Activated T-helper 2 cell treated with anti-CD3 and anti-CD28 coated beads, Interferon-gamma antibody, Interleukin-2, Interleukin-4, amounts not matched to agents 10 μg/mL and 5 μg/mL and 100 μg/mL, durations not matched to agents 14 hours and 24 hours and 36 hours (primary cell): ENCODE measurements at places on chromosomes 12 and 14. TPM values are rescaled to one million over a fixed set of nuclear protein-coding genes. Genes with fewer than 3 reads are reported as not detected.

LRRIQ1 gene
- not detected in 2 replicates for total RNA-seq

NAB2 gene
- 72.8 and 74.7 TPM in 2 replicates for total RNA-seq

RERG gene
- not detected in 2 replicates for total RNA-seq

POU6F1 gene
- total RNA-seq, result 4.9 and 5.5 TPM in 2 replicates

OASL gene
- total RNA-seq, result 1.9 and 2.3 TPM in 2 replicates

ADCY6 gene
- total RNA-seq, result 0.39 and 0.55 TPM in 2 replicates

DNA sequence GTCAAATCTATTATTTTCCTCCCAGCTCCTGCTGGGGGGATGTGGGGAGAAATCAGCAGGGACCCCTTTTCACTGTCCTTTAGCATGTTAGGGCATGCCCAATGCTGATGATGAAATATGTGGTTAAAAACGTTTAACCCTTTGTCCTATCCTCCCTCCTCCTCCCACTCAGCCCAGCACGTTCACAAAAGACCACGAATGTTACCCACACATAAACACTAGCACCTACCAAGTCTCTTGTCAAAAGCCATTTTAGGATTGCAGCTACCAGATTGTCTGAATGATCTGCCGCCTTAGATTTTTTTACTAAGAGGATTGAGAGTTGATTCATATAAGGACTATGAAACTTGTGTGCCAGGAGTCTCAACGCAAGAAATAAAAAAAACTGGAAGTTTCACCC is 70.4 kb downstream of the TBK1 start:
- DNase-seq, result no peak

DNA sequence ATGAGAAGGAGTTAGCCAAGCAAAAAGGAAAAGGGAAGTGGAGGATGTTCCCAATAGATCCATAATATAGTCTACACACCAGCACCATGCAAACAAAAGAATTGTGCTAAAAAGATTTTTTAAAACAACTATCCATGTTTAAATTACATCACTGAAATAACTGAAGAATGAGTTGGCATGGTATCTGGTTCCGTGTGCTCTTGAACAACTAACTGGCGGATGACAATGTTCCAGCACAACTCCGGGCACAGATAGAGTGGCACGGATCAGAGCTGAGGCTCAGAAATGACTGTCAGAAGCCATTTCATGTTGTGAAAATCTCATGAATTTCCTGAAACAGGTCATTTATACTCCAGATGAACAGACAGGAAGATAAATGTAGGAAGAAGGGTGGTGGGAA is 153.1 kb downstream of the HMGA2 start:
- no peak for DNase-seq

DNA sequence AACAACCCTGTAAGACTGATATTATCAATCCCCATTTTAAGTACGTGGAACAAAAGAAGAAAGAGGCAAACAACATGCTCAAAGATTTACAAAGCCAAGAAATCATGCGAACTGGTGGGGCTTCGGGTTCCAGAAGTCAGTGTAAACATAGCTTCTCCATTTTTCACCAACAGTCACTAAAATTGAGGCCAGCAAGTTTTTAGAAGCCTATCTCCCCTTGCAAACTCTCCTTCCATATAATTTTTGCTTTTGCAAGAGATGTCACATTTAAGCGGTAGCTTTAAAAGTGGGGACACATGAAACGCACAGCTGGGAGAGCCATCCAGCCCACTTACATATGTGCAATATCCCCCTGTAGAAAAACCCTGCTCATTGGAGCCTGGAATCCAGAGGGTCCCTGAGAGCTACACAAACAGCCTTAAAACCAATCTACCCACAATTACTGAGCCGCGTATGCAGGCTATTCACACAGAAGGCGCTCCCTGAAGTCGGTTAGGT is 797 bp downstream of the SLC11A2 start:
- no peak for DNase-seq

DNA sequence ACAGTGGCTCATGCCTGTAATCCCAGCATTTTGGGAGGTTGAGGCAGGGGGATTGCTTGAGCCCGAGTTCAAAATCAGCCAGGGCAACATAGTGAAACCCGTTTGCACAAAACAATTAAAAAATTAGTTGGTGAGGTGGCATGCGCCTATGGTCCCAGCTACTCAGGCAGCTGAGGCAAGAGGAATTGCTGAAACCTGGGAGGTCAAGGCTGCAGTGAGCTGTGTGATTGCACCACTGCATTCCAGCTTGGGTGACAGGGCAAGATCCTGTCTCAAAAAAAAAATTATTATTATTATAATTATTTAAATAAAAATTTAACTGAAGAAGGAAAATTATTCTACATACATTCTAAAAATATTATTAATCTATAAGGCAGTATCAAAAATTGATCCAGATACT is 164.1 kb downstream of the ITPR2 start:
- no peak for DNase-seq

GRCh38 chr14:55893705-55894104 is 224.5 kb upstream of the PELI2 start:
- DNase-seq, result no peak

- DNase-seq, result no peak
Observed at GRCh38 chr14:98548071-98548686, 723.8 kb downstream of the BCL11B start.

DNA sequence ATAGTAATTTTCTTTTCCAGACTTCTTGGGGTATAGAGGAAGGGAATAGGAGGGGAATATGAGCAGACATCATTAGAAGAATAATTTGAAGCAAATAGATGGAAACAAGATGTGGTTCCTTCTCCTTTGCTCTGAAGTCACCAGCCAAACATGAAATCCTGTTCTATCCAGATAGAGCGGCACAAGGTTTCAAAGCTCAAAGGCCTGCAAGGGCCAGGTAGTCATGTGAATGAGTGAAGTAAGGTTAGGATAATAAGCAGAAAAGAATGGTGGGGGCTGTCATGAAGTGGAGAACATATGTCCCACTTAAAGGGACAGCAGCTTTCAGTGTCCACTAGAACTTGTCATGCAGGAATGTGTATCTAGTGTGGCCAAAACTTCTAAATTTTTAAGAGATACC is 2.5 kb upstream of the IKZF4 start:
- no peak for DNase-seq

DNA sequence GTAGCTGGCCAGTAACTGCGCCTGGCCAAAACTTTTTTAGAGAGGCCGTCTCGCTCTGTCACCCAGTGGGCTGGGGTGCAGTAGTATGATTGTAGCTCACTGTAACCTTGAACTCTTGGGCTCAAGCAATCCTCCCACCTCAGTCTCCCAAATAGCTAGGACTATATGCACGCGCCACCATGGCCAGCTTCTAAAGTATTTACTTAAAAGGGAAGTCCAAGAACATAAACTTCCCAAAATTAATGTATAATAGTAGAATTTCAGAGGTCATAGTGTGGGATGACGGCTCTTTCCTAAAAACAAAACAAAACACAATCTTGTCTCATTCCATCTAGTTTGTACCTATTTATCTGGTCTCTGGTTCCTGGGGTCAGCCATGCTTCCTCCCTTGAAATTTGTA is 42.2 kb upstream of the FOS start:
- no peak for DNase-seq

- DNase-seq, result no peak
Observed at GRCh38 chr12:45017916-45018315, 33.0 kb downstream of the DBX2 start.

GRCh38 chr12:2051700-2052621 is 826 bp upstream of the CACNA1C start:
- no peak for DNase-seq

GRCh38 chr12:105343836-105344235 is 13.3 kb downstream of the C12orf75 start:
- DNase-seq, result no peak

GRCh38 chr14:67944605-67945004 is 125.0 kb downstream of the RAD51B start:
- no peak for DNase-seq

GRCh38 chr12:108819920-108820706 is 37.3 kb downstream of the SSH1 start:
- no peak for DNase-seq

DNA sequence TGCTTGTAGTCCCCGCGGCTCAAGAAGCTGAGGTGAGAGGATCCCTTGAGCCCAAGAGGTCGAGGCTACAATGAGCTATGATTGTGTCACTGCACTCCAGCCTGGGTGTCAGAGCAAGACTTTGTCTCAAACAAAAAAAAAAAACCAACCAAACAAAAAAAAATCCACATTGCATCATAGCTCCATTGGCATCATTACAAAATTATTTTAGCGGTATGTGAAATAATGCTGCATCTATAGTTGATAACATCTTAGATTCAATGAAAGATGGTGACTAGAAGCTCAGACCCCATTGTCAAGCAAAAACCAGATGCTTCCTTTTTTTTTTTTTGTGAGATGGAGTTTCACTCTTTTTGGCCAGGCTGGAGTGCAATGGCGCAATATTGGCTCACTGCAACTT is 14.8 kb upstream of the PTHLH start:
- DNase-seq, result no peak
